HepG2 (cell line): ENCODE measurements at places on chromosomes 3 and 15.

DNA sequence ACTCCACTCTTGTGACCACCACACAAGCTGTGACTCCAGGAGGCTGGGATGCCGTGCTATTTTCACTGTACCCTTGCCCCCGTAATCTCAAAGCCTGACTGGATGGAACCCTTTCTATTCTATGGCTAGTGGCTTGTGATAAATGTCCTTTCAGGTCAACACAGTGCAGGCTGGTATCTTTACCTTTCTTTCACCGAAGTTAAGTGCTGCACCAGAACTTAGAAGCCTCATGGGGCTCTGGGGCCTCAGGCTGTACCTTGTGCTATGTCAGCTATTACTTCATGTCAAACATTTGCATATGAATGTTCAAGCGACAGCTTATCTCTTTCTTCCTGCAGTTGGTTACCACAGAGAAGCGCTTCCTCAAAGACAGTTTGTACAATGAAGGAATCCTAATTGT, 66.8 kb downstream of the RPL39L start:
- DNase-seq: no peak

- no peak for DNase-seq
Measured at GRCh38 chr3:81823882-81824395, 62.5 kb upstream of the GBE1 start.

DNA sequence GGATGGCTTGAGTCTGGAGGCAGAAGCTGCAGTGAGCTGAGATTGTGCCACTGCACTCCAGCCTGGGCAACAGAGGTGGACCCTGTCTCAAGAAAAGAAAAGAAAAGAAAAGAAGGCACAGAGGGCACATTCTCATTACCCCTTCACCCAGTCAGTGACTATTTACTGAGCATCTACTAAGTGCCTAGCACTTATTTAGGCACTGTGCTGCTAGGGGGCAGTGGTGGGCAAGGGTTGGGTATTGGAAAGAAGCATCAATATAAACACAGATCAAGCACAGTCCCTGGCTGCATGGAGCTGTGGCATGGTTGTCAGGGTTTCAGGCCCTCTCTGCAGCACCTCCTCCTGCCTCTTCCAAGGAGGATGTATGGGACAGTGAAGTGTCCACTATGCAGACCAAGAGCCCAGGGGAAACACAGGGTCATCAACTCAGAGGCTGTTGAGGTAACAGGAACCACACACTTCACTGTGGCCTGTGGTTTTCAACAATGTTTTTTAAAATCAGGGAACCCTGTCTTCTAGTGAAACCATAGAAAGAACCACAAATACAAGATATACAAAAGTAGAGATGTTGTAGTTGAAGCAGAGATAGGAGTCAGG, 138.5 kb downstream of the RAB11A start:
- no peak for DNase-seq

- peak; percentile 24 for DNase-seq
Measured at GRCh38 chr15:58839485-58839884, 68.4 kb downstream of the MINDY2 start.
